ENCODE measurements at places on chromosomes 11 and 22.

DNA sequence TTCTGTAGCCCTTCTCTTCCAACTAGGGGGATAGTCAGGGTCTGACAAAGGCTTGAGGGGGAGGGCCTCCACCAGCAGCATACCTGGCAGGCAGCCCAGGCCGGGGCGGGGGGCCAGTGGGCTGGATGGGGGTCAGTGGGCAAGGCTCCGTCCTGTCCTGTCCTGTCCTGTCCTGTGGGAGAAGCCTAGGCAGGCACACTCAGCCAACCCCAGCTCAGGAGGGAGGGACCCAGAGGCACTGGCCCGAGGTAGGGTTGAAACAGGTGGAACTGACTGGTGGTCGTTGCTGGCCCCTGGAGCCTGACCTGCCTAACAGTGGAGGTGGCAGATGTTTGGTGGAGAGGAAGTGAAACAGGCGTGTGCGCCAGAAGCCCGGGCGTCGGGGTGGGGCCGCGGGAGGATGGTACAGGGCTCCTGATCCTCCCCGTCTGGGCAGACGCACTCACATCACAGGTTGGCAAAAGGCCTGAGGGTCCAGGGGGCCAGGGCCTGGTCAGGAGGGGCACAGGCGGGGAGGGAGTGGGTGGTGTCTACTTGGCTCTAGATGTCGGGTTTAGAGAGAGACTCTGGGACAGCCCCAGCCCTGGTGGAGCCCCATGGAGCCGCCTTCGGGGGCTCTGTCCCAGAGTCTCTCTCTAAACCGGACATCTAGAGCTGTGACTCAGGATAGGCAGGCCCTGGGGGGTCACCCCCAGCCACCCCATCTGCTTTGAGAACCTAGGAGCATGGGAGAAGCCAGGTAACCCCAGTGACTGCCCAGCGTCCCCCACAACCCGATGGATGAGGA, 32.5 kb upstream of the GRAMD4 start:
- peak; percentile 91 for DNase-seq

DNA sequence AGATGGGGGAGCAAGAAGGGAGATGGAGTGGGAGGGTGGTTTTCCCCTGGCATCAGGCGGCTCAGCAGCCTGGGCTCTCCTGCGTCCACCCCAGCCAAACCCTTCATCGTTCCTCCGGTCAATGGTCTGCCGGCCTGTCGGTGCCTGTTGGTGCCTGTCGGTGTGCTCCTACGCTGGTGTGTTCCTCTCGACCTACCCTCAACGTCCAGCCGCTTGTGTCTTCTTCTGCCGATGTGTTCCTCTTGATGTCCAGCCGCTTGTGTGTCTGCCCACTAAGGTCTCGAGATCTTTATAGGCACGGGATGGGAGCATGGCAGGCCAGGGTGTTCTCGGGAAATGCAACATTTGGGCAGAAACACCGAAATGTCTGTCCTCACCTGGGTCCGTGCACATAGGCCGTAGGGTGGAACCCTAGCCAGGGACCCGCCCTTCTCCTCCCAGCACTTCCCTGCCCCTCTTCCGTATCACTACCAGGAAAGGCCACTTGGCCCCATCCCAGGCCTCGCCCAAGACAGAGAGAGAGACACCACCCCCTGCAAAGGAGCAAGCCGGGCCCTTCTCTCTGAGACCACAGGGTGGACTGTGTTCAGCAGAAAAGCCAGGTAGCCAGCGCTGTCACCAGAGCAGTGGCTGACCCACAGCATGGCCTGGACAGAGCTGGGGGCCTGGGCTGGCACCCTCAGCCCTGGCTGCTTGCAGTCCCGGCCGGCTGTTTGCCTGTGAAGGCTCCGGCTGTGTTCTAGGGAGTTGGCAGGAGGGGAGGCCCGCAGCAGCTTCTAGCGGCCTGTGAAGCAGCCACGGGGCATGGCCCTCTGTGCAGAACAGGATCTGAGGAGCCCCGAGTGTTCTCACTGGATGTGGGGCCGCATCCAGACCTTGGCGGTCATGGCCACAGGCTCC, 61.6 kb upstream of the KCNQ1OT1 start:
- no peak for DNase-seq

- no peak for DNase-seq
Observed at GRCh38 chr11:82732348-82732733, 1.3 kb downstream of the FAM181B start.

GRCh38 chr22:39214383-39215069, 30.3 kb downstream of the PDGFB start:
- DNase-seq, result no peak

DNA sequence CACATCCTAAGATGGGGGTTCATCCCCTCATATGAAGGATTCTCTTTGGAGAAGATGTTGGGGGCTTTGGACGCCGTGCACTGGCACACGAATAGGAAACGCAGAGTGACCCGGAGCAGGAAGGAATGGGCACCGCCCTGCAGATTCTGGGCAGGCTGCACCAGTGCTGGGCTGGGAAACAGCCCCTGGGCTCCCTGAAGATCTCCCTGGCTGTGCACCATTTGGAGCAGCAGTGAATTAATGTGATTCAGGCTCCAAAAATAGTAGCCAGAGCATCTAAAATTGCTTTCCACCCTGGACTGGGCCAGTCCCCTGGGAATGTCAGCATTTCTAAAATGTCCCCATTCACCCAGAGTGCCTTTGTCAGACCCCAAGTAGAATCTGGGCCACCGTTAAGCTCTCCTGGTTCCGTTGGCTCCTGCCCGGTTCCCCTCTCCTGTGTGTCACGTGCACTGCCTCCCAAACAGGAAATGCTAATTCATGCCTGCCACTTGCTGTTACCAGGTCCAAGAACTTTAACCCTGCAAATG, 18.6 kb downstream of the IRAG1 start:
- DNase-seq, result no peak

GRCh38 chr22:26956371-26956770, 299.0 kb downstream of the MIAT start:
- DNase-seq, result no peak

DNA sequence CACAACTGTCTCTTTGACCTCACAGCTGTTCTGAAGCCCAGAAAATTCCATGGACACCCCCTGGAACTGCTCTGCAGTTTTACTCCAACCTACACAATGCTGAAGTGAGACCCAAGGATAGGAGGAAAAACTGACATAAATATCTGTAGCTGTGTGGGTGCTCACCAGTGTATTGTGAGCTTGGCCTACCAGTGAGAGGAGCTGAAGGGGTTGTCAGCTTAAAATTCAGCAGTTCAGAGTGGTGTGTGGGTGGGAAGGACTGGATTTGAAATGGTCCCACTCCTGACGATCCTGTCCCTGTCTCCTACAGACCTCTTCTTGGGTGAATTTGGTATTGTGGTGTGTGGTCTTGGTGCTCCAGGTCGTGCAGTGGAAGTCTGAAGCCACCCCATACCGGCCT, 2.2 kb downstream of the TMEM223 start:
- no peak for DNase-seq

- DNase-seq, result no peak
Observed at GRCh38 chr11:67270256-67271204, 4.3 kb downstream of the GRK2 start.

DNA sequence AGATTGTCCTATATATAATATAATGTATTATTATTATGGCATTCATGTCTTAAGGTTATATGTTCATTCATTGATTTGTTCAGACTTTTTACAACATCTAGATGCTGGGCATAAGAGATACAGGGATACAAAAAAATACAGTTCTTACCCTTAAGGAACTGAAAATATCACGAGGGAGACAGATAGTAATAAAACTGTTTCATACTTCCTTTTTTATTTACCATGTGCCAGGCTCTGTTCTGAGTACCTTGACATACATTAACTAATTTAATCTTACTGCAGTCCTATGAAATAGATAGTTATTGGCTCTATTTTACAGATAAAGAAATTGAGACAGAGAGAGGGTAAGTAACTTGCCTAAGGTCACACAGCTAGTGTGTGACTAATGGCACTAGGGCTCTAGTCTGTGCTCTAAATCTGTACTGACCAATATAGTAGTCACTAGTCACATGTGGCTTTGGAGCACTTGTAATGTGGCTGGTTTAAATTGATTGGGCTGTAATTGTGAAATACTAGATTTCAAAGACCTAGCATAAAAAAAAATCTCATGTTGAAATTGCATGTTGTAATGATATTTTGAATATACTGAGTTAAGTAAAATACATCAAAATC, 21.3 kb downstream of the TRIM44 start:
- no peak for DNase-seq

DNA sequence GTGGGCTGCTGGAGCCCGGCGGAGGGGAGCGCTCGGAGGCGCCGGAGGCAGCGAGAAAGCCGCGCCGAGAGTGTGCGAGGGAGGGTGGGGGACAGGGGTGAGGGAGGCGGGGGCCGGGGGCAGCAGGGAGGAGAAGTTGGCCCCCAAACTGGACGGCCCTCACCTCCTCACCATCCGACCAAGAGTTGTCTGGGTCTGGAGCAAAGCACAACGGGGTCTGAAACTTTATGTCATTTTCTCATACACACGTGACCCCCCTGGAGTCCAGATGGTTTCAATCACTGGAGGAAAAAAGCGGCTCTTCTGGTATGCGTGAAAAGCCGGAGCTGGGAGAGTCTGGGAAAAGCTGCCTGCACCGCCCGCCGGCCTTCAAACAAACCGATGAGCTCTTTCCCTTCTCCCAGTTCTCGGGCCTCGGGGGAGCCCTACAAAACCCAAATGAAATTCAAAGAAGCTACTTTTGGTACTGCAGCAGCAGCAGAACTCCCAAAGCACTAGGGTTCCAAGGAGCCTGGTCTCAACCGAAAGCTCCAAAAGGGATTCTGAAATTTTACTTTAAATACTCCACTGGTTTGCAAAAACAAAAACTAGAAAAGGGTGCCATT, 39.7 kb upstream of the AKIP1 start:
- DNase-seq, result no peak

DNA sequence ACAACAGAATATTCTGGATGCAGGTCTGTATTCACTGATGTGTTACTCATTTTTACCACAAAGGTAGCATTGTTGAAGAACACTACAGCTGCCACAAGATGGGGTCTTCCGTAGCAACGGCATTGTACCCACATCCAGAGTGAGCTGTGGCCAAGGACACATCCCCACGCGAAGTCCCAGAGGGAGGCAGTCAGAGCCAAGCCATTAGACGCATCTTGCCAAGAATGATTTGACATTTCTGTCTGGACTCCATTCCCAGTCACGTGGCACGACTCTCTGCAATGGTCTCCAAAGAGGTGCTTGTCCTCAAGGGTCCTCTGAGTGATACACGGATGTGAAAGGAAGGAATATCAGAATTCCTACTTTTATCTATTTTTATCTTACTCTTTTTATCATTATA, 15.5 kb downstream of the OPCML start:
- no peak for DNase-seq

- no peak for DNase-seq
Observed at GRCh38 chr22:37708580-37709444, 12.0 kb downstream of the TRIOBP start.

DNA sequence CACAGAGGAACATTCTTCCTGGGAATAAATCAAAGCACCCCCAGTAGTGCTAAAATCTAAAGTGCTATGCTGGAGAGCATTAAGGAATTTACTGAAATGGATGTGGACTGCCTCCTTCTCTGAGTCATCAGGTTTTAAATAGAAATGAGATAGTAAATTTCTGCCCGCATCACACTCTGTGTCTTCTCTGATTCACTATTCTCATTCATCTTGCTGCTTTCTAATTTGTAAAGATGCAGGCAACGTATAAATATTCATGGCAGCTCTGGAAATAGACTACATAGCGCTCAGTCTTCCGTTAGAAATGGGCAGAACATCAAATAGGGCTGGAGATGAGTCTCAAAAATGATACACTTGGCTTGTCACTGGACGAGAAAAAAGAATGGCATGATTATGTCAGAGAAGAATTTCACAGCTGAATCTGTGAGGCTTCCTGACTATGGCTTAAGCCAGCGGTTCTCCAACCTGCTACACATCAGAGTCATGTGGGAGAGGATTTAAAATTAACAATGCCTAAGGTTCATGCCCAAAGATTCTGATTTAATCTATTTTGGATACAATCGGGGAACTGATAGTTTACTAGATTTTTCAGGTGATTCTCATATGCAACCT, 178.2 kb downstream of the LRRC4C start:
- no peak for DNase-seq

DNA sequence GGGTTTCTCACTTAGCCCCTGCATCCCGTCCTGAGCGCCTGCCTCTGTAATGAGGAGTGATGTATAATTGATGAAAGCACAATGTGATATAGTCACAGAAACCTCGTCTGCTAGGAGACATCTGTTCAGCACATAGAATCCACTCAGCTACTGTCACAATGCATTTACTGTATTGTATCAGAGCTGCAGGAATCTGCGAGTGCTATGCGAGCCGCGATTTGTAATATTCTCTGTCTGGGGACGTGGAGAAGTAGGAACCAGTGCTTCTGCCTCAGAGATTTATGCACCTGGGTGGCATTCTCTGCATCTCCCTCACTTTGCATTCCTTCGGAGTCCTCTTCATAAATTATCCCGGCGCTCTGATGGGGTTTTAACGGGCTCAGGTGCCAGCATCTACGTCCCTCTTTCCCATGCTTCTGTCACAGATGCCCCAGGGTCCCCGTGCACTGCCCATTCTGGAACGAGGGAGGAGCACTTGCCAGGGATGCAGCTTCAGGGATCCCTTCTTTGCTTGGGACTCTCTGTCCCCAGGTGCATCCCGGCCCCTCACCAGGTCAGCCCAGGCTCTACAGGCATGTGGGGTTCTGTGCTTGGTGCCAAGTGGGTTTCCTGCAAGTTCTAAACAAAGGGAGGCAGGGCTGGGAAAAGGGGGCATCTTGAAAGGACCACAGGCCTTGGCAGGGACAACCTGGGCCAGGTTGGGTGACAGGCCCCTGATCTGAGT, 205.5 kb downstream of the DSCAML1 start:
- no peak for DNase-seq

- no peak for DNase-seq
Observed at GRCh38 chr11:68326334-68327215, 14.2 kb downstream of the LRP5 start.

DNA sequence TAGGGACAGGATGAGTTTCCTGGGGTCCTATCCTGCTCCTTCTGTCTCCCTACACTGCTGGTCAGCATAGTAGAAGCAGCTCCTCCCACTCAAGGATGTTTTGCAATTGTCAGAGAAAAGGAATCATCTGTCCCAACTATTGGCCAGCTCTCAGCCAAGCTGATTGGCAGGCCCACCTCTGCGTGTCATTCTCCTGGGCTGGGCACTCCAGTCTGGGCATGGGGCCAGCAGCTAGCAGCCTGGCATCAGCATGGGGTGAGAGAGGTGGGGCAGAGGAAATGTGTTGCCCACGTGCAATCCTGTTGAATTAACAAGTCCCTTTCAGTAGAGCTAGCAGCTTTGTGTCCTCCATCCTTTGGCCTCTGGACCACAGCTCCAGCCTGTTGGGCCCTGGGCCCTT, 14.1 kb downstream of the ANKK1 start:
- DNase-seq, result no peak

GRCh38 chr11:67306769-67307544, 3.6 kb downstream of the SSH3 start:
- DNase-seq, result no peak

DNA sequence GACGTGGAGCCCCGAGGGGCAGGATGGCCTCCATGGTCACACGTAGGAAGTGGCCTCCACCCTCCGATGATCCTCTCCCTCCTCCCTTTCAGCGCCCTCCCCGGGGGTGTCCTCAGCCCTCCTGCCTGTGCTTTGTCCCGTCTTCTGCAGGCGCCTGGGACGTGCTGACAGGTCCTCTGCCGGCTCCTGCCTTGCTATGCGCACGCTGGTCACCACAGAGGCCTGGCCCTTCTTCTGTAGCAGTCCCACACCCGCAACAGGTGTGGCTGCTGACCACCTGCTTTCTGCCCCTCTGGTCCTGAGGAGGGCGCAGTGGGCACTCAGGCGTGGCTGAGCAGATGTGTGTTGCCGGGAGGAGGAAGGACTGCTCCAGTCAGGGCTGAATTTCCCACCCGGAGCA, 27.7 kb upstream of the PPP6R3 start:
- DNase-seq, result no peak

GRCh38 chr11:1193326-1194230, 29.3 kb upstream of the MUC5B start:
- no peak for DNase-seq

- peak; percentile 37 for DNase-seq
Observed at GRCh38 chr22:36028646-36029405, at the start of gene RBFOX2. Gene RBFOX2, minus strand, starts transcription at chr22:36028824. Its CDS starts 399 bp downstream, at chr22:36028425.

Measured in stimulated activated naive B cell treated with anti-CD40 and anti-IgM and Interleukin-4, amounts not matched to agents 10 μg/mL and 1 μg/mL and 100 μg/mL, for 72 hours (primary cell).